ENCODE measurements at places on chromosomes 4 and X.

GRCh38 chrX:40855411-40855810 is 120.1 kb upstream of the MED14 start:
- no peak for DNase-seq

DNA sequence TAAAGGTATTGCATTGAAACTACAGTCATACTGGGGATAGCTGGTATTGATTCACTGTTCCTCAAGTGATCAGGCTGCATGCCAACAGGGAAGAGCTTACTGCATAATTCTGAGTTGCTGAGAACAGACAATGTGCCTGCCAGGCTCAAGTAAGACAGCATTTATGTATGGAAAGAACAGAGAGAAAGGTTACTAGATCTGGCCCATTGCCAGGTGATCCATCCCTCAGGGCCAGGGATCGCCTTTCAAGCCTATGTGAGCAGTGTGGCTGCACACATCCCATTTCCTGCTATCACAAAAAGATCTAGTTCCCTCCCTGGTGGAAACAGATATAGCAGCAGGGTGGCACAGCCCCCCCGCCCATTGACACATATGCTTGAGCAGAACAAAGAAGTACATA is 254.0 kb downstream of the TMA16 start:
- DNase-seq: no peak

- DNase-seq: no peak
Measured at GRCh38 chrX:51955200-51955599, 61.8 kb downstream of the MAGED1 start.

- DNase-seq: no peak
Measured at GRCh38 chr4:111761531-111761930, 383.7 kb upstream of the FAM241A start.

- DNase-seq: no peak
Measured at GRCh38 chr4:39415678-39416283, 9.1 kb downstream of the KLB start.

- DNase-seq: no peak
Measured at GRCh38 chr4:90099812-90100211, 27.4 kb upstream of the CCSER1 start.

DNA sequence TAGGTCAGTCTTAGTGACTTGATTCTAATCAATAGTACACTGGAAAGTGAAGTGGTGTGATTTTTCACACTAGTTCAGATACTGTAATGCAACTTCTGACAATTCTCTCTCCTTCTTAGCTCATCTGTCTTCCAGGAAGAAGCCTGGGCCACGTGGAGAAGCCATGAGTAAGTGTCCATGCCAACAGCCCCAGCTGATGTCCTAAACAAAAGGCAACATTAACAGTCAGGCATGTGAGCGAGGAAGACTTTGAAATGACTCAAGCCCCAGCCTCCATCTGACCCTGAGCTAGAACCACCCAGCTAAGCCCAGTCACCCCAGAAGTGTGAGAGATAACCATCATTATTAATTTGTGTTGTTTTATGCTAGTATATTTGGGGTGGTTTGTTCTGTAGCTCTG is 115.7 kb upstream of the MAGEB16 start:
- no peak for DNase-seq

- no peak for DNase-seq
Measured at GRCh38 chr4:79042079-79042674, 102.9 kb upstream of the PAQR3 start.

- no peak for DNase-seq
Measured at GRCh38 chr4:8307714-8308113, 38.2 kb downstream of the HTRA3 start.

DNA sequence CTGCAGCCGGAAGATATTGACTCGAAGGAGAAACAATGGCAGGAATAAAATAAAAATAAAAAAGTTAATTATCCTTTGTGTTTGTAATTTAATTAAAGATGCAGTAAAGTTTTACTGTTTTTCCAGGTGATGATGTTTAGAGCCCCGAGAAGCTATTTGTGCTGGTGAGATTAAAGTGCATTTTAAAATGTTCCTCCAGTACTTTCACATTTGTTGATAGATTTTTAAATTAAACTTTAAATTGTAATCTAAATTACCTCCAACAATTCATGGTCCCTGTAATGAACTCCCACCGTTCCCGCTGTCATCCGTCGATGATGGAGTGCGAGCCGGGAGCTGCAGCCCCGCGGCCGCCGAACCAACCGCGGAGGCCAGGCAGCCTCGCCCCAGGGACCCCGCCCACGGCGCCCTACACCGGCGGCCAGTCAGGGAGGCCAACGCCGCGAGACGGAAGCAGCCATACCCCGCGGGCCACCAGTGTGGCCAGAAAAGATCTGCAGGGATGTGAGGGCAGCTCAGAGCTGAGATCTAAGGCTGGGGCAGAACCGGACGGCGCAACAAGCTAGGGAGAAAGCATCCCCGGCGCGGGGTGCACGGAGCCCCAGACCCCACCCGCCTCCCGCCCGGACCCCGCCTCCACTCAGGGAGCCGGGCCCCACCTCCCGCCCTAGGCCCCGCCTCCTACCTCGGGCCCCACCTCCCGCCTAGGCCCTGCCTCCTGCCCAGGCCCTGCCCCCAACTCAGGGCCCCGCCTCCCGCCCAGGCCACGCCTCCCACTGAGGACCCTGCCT is 104.0 kb downstream of the FAM53A start:
- peak; percentile 96 for DNase-seq

DNA sequence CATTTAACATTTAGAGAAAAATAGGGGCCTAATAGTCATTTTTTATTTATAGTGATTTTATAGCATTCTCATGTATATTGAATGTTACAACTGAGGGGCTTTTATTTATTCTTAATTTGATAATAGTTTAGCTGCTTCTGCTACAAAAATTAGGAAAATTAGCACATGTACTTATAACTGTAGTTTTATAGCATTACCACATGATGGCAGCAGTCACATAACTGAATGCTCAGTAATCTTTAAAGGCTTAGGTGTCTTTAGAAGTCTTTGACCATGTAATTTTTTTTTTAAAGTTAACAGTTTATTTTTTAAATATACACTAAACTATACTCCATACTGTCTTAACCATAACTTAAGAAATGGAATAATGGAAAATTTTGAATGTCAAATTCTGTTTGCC is 136.6 kb downstream of the STAG2 start:
- no peak for DNase-seq

DNA sequence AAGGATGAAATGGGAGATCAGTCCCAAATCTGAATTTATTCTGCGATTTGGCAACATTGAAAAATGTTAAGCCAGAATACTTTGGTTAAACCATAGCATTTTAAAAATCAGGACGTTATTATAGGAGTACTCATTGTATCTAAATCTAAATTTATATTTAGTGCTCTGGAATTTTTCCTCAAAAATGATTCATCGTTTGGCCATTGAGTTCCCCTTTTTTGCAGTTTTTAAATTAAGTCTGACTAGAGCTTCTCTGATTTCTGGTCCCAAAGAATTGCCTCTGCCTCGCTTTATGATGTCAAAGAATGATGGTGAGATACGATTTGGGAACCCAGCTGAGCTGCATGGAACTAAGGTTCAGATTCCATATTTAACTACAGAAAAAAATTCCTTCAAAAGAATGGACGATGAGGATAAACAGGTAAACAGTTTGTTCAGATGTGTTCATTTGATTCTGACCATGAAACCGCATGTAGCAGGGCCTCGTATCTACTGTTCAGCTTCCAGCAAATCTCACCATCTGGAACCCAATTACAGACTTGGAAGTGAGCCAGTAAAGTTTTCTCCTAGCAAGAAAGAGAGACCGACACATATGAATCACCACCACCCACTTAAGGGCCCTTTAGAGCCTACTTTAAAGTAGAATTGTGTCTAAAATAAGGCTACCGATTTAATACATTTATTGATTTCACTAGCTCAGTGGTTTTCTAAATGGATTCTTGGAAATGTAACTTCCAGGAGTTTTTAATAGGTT is 75.6 kb downstream of the REPS2 start:
- DNase-seq: no peak

- no peak for DNase-seq
Measured at GRCh38 chr4:7559741-7560395, 125.1 kb upstream of the PSAPL1 start.

- no peak for DNase-seq
Measured at GRCh38 chr4:1790005-1790404, 3.1 kb upstream of the FGFR3 start.

DNA sequence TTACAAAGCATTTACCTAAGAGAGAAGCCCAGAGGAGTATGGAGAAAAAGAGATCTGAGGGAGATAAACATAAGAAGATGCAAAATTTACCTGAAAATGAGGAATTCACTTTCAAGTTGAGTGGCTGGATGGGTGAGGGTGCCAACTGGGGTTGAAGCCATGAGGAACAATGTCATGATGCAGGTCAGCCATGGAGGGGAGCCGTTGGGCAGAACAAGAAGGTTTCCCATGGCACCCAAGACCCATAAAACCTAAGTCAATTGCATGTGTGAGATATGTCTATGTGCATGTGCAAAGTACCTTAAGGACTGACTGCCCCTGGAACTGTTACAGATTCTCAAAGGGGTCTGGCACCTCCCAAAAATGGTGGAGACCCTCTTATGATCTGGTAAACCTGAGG is 46.6 kb upstream of the PRRG1 start:
- DNase-seq: peak; percentile 23

- DNase-seq: no peak
Measured at GRCh38 chrX:148567229-148567628, 66.8 kb downstream of the AFF2 start.

- peak; percentile 34 for DNase-seq
Measured at GRCh38 chrX:39492497-39493162, 605.1 kb downstream of the BCOR start.

GRCh38 chrX:24100713-24101112 is 46.0 kb downstream of the EIF2S3 start:
- no peak for DNase-seq

DNA sequence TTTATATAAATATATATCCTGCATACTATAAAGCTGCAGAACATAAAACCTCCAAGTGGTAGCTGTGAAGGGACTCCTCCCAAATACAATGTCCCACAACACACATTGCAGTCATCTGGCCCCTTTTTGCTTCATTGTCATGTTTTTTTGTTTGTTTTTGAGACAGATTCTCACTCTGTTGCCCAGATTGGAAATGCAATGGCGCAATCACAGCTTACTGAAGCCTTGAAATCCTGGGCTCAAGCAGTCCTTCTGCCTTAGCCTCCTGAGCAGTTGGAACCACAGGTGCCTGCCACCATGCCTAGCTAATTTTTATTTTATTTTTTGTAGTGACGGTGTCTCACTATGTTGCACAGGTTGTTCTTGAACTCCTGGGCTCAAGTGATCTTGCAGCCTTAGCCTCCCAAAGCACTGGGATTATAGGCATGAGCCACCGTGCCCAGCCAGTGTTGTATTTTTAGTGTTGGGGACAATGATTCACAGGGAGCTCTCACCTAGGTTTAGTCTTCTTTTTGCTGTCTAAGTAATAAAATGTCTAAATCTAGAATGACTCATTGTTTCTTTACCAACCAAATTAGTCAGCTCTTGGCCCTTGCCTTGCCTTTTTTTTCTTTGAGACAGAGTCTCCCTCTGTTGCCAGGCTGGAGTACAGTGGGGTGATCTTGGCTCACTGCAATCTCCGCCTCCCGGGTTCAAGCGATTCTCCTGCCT is 24.0 kb upstream of the XIAP start:
- DNase-seq: no peak

GRCh38 chrX:9643807-9644206 is 121.8 kb downstream of the GPR143 start:
- no peak for DNase-seq

GRCh38 chr4:5568931-5569330 is 139.4 kb downstream of the EVC2 start:
- DNase-seq: no peak

DNA sequence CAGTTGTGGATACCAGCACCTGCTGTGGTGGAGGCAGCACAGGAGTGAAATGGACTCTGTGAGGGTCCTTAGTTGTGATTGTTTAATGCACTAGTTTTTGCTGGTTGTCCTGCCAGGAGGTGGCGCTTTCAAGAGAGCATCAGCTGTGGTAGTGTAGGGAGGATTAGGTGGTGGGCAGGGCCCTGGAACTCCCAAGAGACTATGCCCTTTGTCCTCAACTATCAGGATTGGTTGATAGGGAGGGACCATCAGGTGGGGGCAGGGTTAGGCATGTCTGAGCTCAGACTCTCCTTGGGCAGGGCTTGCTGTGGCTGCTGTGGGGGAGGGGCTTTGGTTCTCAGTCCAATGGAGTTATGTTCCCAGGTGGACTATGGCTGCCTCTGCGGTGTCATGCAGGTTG is 121.9 kb downstream of the RRAGB start:
- no peak for DNase-seq
